ENCODE measurements at places on chromosomes 16 and 17. TPM values are rescaled to one million over a fixed set of nuclear protein-coding genes. Genes with fewer than 3 reads are reported as not detected.

The ASIC2 gene
- not detected for total RNA-seq

DNA sequence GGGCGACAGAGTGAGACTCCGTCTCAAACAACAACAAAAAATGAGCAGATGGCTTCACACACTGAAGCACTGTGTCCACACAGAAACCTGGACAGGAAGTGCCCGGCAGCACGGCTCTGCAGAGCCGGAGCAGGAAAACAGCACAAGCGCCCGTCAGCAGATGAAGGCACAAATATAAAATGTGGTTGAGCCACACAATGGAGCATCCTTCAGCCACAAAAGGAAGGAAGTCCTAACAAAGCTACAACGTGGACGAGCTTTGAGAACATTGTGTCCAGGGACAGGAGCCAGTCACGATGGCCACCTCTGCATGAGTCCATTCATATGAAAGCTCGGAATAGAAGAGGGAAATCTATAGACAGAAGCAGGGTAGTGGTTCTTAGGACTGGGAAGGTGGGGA, 15.7 kb downstream of the RHBDF2 start:
- DNase-seq: no peak

The SLX4 gene
- total RNA-seq: 14.4 TPM

DNA sequence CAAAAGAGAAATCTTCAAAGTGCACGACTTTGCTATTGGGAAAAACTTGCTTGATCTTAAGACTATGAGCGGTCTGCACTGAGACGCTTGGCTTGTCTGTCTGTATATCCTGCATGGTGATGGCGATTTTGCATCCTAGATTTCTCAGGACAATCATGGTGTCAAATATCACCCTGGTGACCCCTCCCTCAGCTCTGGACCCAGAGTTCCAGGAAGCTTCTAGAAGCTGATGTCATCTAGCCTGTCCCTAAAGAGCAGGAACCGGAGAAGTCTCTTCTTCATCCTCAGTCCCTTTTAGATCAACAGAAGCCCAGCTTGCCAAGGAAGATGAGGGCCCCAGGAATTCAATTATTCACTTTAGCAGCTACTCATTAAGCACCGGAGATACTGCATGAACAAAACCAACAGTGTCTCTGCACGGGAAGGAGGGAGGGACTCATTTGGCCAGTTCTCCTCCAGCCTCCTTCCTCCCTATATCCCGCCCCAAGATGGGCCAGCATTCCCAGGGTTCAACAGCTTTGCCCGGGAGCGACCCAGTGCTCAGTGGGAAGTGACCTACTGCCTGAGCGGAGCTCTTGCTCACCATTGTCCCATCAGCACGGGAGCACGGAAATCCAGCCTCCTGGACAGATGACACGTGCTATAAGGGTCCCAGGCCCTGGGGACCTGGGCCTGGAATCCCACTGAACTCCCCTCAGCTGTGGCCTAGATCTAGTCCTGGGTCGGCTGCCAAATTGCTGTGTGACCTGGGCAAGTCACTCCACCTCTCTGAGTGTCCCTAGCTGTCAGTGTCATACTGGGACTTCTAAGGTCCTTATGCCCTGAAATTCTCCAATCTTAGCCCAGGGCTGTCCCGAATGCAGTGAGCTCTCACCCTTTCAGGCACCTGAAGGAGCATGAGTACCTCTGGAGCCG, 3.8 kb downstream of the EMP2 start:
- no peak for DNase-seq

DNA sequence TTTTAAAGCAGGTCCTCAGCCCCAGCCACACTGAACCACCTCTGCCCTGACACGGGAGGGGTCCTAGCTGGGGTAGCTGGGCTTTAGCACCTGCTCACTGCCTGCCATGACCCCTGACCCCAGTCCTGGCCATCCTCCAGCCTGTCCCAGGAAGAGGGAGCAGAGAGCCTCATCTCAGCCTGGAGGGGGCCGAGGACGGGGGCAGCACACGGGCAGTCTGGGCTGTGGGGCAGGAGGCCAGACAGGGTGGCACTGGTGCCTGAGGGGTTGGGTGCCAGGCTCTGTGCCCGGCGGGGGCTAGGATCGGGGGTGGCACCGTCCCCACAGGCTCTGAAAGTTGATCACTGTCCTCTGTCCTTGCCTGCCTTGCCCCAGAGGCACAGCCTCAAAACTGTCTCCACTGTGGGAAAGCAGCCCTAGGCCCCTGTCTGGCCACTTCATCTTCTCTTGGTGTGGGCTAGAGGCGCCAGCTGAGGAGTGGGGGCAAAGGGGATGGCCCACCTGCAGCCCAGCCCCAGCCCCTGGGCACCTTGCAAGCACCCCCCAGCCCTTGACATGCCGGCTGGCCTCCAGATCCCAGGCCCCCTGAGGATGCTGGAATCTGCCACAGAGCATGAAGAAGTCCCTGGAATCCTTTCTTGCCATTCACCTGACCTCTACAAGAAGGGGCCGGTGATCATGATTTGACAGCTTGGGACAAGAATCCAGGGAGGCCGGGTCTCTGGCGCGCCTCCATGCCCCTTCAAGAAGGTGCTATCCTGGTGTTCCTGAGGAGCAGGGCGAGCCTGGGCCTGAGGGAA, 15.7 kb downstream of the ENDOV start:
- DNase-seq: no peak

DNA sequence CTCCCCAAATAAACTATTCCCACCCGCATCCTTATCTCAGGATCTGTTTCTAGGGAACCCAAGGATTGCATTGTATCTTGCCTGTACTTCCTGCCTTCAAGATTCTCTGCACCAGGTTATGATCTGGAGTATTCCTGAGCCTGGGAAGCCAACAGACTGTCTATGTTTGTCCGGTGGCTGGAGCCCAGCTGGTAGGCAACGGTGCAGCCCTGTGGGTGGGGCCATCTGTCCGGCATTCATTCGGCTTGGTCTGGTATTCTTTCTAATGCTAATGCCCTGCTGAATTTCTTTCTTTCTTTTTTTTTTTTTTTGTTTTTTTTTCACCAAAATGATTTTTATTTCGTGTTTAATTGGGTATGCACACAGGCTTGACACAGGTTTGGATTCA, 20.7 kb upstream of the TVP23A start:
- DNase-seq: no peak

DNA sequence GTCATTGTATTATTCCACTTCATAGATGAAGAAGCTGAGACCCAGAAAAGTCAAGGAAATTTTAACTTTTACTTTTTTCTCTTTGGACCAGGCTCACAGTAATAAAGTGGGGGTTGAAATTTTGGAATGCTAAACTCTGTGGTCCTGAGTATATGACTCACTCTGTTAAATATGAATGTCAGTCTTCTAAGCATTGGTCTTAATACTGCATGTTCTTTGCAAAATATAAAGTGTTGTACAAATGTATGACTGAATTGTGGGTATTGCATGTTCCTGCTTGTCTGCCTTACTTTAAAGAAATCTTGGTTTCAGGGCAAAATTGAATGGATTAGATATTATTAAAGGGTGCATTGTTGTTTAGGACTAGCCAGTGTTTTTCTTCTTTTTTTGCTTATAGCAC, 950.8 kb upstream of the GOT2 start:
- DNase-seq: no peak

- no peak for DNase-seq
Observed at GRCh38 chr16:27253526-27253930, 15.0 kb downstream of the NSMCE1 start.

DNA sequence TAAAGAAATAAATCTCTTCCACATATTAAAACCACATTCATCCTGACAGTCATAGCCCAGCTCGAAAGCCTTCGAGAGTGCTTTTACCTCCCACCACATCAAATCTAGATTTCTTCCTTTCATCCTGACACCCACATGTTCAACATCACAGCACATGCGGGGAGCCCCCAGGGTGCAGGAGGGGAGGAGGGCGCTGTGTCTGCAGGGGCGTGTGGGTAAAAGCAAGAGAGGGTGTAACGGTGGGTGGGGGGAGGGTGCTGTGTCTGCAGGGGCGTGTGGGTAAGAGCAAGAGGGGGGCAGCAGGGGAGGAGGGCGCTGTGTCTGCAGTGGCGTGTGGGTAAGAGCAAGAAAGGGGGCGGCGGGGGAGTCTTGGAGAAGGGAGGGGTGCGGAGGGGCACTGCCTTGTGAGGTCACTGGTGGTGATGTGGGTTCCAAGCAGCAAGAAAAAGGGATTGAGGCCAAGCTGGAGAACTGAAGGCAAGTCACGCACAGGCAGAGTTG, 34.7 kb downstream of the ADCY9 start:
- no peak for DNase-seq

GRCh38 chr17:80826955-80827645, 164.5 kb upstream of the CHMP6 start:
- DNase-seq: no peak

DNA sequence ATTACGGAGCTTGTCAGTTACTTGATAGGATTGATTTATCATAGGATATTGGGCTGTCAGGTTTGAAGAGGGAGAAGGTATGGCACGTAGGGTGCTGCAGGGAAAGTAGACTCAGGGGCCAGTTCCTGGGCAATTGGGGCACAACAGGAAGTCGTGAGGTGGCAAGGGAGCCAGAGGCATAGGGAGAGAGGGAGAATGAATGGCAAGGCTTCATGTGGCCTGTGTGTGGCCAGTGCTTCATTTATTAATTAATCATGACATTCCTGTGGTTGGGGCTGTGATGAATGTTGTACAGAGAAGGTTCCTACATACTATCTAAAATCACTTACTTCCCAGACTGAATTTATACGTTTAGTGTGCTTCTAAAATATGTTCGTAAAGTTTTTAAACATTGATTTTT, 19.3 kb downstream of the MFSD11 start:
- no peak for DNase-seq

GRCh38 chr17:12765548-12765947, 23.8 kb upstream of the ARHGAP44 start:
- no peak for DNase-seq

The SLC4A1 gene
- 0.22 TPM for total RNA-seq

DNA sequence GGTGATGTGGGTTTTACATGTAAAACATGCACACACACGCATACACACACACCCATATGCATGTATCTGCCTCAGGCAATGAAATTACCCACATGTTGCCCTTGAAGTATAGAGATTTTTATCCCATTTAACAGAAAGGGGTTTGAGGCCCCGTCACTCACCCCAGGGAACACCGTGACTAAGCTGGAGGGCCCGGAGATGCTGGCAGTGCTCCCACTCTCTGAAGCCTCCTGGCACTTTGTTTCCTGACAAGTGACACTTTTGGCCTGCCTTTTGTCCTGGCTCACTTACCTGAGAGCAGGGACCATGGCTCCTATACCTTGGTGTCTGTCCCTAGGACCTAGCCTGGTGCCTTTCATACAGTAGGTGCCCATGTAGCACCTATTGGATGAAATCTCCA, 50.0 kb upstream of the TNRC6C start:
- DNase-seq: no peak

- DNase-seq: no peak
Observed at GRCh38 chr17:77264617-77265230, 124.0 kb downstream of the SEC14L1 start.

DNA sequence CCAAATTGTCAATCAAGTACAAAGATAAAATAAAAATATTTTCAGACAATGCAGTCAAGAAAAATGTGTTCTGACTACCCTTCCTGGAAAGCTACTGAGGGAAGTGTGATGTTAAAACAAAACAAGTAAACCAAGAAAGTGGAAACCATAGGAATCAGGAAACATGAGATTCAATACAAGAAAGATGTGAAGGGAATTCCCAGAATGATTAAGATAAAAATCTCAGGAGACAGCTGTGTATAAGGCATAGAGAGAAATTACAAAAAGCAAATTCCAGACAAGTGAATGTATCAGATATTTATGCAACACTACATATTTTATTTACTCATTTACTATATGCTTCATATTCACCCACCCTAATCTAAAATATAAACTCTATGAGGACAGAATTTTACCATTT, 32.2 kb downstream of the TRIM37 start:
- DNase-seq: no peak

DNA sequence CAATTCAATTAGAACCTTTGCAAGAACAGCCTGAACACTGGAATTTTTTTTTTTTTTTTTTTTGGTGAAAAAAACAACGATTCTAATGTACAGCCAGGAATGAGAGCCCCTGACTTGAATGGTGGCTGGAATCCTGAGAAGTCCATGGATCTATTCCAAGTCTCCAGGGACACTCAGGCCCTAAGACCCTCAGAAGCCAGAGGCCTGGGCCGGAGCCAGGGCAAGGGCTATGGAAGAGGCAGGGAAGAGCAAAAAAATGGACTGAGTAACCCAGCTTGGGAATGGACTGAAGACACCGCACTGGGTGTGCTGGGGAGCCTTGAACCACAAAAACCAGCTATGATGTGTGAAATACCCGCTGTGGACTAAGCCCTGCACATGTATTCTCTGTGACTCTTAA, 60.3 kb upstream of the LHX1 start:
- DNase-seq: no peak

The DPEP2NB gene
- not detected for total RNA-seq

GRCh38 chr17:77628035-77628434, 330.5 kb upstream of the TNRC6C start:
- DNase-seq: no peak

GRCh38 chr16:88472637-88473205, 19.6 kb downstream of the ZFPM1 start:
- DNase-seq: no peak

DNA sequence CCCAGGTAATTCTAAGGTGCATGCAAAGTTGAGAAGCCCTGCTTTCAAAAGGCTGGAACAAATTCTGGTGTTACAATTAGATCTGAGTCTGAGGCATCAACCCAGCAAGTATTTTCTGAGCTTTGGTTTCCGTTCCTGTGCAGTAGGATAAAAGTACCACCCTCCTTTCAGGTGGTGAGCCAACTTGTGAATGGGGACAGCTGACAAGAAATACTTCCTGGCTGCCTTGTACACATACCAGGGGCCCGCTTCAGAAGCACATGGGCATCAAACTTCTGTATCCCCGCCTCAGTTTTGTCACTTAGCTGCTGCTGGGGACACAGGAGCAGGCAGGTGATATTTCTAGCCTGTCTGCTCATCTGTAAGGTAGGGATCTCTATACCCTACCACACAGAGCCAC, 252.2 kb downstream of the CPPED1 start:
- DNase-seq: no peak

DNA sequence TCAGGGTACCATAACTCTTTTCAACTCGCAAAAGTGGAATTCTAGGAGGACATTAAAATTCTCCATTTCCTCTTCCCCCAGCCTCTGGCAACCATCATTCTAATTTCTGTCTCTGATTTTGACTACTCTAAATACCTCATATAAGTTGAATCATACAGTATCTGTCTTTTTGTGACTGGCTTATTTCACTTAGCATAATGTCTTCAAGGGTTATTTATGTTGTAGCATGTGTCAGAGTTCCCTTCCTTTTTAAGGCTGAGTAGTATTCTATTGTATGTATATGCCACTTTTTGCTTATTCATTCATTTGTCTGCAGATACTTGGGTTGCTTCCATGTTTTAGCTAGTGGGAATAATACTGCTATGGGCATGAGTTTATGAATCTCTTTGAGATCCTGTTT, 12.0 kb downstream of the RNF135 start:
- DNase-seq: no peak

The FOXL1 gene
- total RNA-seq: not detected

The KRTAP4-7 gene
- not detected for total RNA-seq
